ENCODE measurements at places on chromosomes 6 and 20. TPM values are rescaled to one million over a fixed set of nuclear protein-coding genes. Genes with fewer than 3 reads are reported as not detected.

SSTR4 gene
- not detected for total RNA-seq

- no peaks in the 10 kb centered on the region for H3K36me3 ChIP-seq
- peak; percentile 10 for DNase-seq
- H3K4me1 ChIP-seq, result no peaks in the 10 kb centered on the region
- no peaks in the 10 kb centered on the region for H3K27me3 ChIP-seq
- no peak overlapping the region for H3K4me3 ChIP-seq
Observed at GRCh38 chr6:125356884-125357283, 55.1 kb upstream of the HDDC2 start.

BCKDHB gene
- total RNA-seq, result 26.2 TPM

GRCh38 chr20:10837901-10838300, 164.1 kb upstream of the JAG1 start:
- no peak overlapping the region for H3K4me3 ChIP-seq
- H3K27me3 ChIP-seq, result no peaks in the 10 kb centered on the region
- DNase-seq, result no peak
- H3K4me1 ChIP-seq, result no peaks in the 10 kb centered on the region
- H3K36me3 ChIP-seq, result no peaks in the 10 kb centered on the region
- H3K27ac ChIP-seq, result no peak overlapping the region

All from upper lobe of left lung (tissue), 6 donors.